ENCODE measurements at places on chromosomes 12 and 14.
A peak's percentile ranks its signal among the peaks of the same experiment; 100 is the strongest.

- no peak for DNase-seq
Observed at GRCh38 chr12:104460973-104461698, 4.4 kb downstream of the CHST11 start.

GRCh38 chr14:35268946-35269345, 23.2 kb upstream of the PSMA6 start:
- DNase-seq: no peak

GRCh38 chr14:101004954-101005353, 101.4 kb upstream of the RTL1 start:
- DNase-seq: no peak

GRCh38 chr12:6947615-6948014, 3.5 kb upstream of the PTPN6 start:
- DNase-seq: no peak

- no peak for DNase-seq
Observed at GRCh38 chr12:31009976-31010375, 63.7 kb upstream of the DDX11 start.

GRCh38 chr12:71730936-71731335, 23.7 kb upstream of the RAB21 start:
- no peak for DNase-seq

DNA sequence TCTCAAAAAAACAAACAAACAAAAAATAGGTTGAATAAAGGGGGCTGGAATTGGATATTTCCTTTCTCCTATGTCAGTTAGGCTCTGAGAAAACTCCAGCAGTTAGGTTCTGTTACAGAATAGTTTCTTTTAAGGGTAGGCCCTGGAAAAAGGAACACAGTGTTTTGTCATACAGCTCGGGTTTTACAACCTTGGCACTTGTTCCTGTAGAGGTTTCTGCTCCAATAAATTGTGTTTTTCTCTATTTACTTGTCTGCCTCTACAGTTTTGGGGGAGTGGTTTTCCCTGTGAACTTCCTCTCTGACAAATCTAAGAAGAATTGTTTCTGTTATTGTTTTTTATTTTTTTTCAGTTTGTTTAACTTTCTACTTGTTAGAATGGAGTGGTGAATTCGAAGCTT, 167.6 kb downstream of the ACSS3 start:
- no peak for DNase-seq

DNA sequence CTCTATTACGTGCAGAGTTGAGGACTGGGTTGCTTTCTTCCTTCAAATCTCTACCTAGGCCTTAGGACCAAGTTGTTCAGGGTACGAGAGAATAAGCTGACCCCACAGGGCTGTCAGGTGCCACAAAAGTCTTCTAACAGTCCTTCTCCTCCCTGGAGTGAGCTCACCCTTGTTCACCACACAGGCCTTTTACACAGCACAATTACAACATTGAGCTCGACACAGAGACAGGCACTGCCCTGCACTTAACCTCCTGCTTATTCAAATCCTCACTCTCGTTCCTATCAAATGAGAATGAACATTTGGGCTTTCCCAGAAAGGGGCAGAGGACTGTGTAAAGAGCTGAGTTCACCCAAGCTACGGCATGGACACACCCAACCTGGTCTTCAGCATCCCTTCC, 2.4 kb downstream of the GALNT6 start:
- no peak for DNase-seq

DNA sequence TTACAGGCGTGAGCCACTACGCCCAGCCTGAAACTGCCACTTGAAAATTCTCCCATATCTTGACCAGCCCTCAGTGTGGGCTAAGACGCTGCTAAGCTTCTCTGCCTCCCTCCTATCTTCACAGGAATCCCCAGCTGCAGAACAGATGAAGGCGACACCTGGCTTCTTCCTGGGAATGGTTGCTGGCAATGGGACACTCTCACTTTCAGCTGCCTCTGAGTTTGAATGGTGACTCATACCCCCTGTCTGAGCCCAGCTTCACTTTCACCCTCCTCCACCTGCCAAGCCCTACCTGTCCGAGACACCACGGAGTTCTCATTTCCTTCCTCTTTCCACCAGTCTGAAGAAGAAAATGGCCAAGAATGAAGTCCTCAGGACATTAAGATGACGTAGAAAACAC, 18.3 kb upstream of the VASH1 start:
- DNase-seq: no peak

- DNase-seq: no peak
Observed at GRCh38 chr12:29589851-29590250, 92.4 kb upstream of the OVCH1 start.

DNA sequence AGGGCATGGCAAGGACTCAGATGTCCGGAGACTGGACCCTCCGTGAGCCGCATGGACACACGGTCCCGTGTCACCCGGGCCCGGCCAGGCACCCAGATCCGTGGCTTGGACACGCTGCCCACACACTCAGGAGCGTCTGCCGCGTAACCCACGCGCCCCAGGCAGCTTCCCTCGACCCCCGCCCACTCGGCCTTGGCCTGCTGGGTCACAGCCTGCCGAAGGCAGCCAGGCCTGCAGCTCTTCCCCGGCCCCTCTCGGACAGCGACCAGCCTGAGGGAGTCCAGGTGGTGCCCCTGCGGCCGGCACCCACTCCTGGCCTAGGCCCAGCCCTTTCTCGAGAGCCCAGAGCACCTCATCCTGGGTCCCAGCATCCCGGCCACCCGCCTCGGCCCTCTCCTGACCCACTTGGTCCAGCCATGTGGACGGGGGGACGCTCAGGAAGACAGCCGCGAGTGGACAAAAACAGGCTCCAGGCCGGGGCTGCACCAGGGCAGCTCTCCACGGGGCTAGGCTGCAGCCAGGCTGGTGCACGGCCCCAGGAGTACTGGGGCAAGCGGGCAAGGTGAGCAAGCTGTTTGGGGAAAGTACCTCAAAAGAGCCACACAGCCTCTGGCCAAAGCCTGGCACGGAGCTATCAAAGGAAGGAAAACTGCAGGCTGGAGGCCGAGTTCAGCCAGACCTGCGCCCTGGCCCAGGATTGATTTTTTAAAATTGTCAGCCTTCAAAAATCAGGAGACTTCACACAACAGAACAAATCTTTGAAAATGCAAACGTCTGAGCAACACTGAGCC, 6.5 kb downstream of the AKT1 start:
- DNase-seq: no peak

DNA sequence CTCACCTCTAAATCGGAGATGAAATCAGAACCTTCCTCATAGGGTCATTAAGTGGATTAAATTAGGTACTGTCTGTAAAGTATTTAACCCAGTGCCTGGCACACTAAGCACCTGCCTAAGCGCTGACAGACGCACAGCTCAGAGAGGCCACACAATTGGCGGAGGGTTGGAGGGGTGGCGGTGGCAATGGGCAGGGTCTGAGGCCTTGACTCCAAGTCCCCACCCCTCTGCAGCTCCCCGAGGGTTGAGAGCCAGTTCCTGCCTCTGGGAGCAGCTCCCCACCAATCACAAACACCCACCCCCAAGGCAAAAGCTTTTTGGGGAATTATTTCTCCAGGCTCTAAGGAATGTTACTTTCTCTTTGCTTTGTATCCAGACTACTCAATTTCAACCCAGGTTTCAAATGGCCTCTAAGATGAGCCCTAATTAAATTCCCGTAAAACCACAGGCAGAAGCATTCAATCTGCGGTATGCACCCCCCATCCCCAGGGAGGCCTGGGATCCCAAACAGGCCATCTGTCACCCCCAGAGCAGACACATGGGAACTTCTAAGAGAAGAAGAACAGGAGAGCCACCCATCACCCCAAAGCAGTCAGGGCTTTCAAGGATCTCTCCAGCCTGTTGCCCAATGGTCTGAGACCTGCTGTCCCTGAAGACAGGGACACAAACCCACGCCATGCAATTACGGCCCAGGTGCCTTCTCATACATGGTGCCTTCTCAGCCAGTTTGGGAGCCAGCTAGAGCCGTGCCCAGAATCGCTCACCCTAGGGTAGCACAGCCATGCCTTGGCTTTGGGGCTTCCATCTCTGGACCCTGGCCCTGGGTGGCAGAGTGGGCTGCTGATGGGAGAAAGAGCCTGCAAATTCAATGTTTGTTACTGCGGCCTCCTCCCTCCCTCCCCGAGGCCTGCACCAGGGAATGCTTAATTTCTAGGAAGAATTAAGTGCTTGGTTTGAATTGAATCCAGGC, 66.1 kb downstream of the CHGA start:
- DNase-seq: no peak

GRCh38 chr12:128856035-128856790, 2.9 kb downstream of the GLT1D1 start:
- no peak for DNase-seq

GRCh38 chr12:100864366-100864765, 69.8 kb downstream of the ANO4 start:
- no peak for DNase-seq

DNA sequence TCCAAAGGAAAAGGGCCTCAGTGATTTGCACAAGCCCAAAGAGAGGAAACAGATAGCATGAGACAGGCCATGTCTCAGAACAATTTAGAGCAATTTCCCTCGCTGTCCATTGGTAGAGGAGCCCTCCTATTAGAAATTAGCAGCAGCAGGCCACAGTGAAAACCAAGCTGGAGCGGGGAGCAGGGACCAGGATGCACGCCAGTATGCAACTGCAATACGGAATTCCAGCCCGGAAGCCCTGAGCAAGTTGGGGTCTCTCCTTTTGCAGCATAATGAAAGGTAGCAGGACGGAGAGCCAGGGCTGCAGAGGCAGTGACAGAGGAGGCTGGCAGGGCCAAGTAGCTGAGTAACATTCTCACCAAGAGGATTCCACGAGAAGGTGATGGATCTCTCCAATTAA, 84.9 kb upstream of the CLMN start:
- DNase-seq: no peak

- DNase-seq: no peak
Observed at GRCh38 chr12:30913323-30913722, 13.2 kb upstream of the TSPAN11 start.

GRCh38 chr14:38107216-38107631, 100.5 kb upstream of the SSTR1 start:
- DNase-seq: no peak

DNA sequence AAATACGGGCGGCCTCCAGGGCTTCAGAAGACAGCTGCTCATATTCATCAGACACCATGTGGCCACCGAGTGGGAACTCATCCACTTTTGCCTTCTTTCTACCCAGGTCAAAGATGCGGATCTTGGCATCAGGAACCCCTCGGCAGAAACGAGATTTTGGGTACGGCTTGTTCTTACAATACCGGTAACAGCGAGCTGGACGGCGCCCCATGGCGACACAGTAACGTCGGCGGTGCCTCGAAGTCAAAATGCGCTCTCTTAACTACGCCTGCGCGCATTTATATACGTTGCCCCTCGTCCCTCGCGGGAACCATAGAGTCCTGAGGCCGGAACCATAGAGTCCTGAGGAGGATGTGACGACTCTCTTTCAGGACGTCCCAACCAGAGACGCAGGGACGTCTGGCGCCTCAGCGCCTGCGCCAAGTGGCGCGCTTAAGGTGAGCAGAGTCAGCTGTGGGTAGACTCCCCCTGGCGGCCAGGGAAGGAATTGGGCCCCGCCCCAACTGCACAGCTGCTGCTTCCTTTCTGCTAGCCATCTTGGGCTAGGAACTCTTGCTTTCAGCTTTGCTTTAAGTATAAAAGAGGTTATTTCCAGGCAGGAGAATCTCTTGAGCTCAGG, at the start of gene RPL10L:
TSS of gene RPL10L (minus strand) at position 256 of the 619 bp plus-strand sequence. CDS start at position 211, 45 bp downstream.
- no peak for DNase-seq

DNA sequence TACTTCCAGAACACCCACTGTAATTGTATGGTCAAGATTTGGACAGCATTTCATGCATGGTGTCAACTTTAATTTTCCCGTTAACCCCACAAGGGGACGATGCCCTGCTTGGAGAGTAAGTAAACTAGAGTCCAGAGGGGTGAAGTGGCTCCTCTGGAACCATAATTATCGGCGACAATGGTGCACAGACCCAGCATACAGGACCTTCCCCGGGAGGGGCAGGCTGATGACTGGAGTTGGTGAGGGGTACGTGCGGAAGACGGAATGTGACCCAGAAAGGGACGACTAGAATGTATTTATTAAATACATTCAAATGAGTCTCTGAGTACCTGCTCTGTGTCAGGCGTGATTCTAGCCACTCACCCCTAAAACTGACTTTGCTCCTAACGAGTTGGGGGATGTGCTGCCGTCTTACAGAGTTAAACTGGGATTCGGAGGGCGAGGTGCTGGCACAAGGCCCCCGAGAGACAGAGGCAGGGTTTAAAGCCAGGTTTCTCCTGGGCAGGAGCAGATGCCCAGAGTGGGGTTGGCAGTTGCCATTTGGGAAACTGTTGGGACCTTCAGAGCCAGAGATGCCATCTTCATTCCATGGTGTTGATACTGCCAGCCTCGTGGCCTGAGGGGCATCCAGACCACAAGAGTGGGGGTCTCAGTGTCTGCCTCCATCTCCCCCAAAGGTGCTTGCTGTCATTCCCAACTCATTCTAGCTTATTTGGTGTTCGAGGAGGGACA, 10.9 kb downstream of the RTL1 start:
- no peak for DNase-seq

- DNase-seq: peak; percentile 77
Observed at GRCh38 chr14:103121846-103122584, 1.2 kb upstream of the TNFAIP2 start.

DNA sequence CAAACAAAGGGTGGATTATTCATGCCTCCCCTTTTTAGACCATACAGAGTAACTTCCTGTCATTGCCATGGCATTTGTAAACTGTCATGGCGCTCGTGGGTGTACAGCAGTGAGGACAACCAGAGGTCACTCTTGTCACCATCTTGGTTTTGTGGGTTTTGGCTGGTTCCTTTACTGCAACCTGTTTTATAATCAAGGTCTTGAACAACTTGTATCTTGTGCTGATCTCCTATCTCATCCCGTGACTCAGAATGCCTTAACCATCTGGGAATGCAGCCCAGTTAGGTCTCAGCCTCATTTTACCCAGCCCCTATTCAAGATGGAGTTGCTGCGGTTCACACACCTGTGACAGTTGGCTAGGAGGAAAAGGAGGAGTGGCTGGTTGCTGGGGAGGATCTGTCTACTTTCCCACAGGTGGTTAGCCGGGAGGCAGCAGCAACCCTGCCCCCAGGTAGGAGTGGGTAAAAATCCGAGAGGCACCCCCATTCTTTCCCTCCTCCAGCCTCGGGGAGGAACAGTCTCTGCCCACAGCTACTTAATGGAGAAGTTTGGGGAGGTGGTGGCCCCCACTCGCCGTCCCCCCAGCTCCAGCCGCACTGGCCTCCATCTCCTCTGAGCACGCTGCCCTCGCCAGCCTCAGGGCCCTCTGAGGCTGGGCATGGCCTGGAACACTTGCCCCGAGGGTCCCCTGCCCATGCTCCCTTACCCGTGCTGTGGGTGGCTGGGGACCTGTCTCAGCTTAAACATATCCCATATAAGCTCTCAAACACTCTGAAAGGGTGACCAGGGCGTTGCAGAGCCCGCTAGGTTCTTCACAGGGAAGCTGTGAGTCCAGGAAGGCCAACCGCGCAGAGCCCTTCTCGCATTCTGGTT, 41.7 kb downstream of the SMIM41 start:
- no peak for DNase-seq

GRCh38 chr12:56590237-56590830, 39.8 kb downstream of the BAZ2A start:
- DNase-seq: no peak

- DNase-seq: no peak
Observed at GRCh38 chr12:49550693-49551252, 11.9 kb downstream of the KCNH3 start.

DNA sequence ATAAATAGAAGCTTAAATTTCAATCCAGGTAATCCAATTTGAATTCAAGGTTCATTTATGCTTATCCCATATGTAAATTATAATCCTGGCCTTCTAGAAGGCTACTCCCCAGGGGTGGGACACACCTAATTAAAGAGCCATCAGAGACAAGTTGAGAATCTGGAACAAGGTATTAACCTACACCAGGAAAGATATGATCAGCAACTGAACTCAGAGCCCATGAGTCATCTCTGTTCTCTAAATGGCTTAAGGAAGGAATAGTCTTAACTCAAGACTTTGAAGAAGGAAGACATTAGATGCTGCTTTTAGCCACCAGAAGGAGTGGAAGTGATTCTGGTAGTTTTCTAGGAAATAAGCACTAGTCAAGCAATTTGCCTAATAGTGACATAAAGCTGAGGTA, 88.0 kb downstream of the KIF21A start:
- DNase-seq: no peak

All from NCI-H187 (cell line).